Adrenal gland (tissue), 19 donors: ENCODE measurements at places on chromosomes 1 and 21. TPM values are rescaled to one million over a fixed set of nuclear protein-coding genes. Genes with fewer than 3 reads are reported as not detected.

DNA sequence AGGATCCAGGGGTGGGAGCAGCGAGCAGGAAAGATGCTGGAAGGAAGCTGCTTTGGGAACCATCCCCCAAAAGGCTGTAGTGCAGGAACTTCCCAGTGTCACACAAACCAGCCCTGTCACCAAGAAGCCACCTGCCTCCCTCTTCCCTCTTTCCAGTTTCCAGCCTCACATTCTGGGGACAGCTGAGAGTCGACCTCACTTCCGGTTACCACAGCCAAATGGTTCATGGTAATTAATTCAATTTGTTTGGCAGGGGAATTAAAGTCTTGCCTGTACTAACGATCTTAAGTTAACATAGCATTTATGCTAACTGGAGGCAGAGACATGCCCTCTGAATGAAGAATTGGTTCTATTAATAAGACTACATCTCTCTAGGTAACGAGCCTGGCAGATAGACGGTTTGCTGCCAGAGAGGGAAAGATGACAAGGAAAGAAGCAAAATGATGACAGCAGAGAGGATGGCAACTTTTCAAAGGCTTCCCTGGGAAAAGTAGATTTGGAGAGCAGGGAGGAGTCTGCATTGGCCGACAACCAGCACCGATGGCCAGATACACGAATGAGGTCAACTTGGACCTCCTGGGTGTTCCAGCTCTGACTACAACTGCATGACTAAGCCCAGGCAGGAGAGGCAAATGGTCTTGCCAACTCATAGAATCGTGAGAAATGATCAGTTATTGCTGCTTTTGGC lies 64.1 kb downstream of the TMCO4 start:
- H3K4me3 ChIP-seq = no peak overlapping the region
- H3K36me3 ChIP-seq = no peaks in the 10 kb centered on the region
- peaks cover 17% of the 10 kb centered on the region for H3K4me1 ChIP-seq
- DNase-seq = peak; percentile 95
- no peaks in the 10 kb centered on the region for H3K27me3 ChIP-seq

DNA sequence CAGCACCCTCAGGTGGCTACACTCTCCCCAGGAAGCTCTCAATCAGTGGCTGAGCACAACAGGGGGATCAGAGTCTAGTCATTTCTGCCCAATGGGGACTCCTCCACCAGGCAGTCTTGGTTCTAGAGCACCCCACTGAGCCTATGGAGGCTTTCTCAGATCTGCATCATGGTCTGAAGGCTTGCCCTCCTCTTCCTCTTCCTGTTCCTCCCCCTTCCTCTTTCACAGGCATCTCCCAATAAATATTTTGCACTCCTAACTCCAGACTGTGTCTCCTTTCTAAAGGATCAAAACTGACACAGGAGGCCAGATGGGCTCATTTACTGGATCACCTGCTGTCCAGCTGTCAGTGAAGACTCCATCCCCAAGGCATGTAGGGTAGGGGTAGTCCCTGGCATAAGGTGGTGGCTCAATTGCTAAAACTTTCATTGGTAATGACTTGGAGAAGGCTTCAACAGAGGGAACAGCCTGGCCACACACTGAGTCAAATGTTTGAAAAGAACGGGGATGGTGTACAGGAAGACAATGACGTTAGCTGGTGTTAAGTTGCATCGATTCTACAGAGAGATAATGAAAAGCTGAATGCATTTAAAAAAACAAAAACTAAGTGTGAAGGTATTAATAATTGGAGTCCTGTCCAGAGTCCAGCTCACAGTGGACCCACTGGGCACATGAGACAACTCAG lies 84.2 kb upstream of the SLC2A1 start:
- no peak overlapping the region for H3K27ac ChIP-seq
- no peaks in the 10 kb centered on the region for H3K36me3 ChIP-seq
- no peaks in the 10 kb centered on the region for H3K27me3 ChIP-seq
- no peak overlapping the region for H3K4me3 ChIP-seq
- no peak for DNase-seq
- H3K4me1 ChIP-seq = no peaks in the 10 kb centered on the region

- DNase-seq = no peak
- H3K27ac ChIP-seq = no peak overlapping the region
- no peaks in the 10 kb centered on the region for H3K36me3 ChIP-seq
- H3K4me3 ChIP-seq = no peak overlapping the region
- H3K27me3 ChIP-seq = no peaks in the 10 kb centered on the region
Observed at GRCh38 chr1:54787604-54788003, 13.5 kb downstream of the TTC22 start.

The TRIM62 gene
- 13.8 TPM for total RNA-seq

The EDN2 gene
- total RNA-seq = not detected
